ENCODE measurements at places on chromosomes 1 and 21.

- DNase-seq = no peak
Observed at GRCh38 chr1:23114424-23115079, 54.1 kb downstream of the LUZP1 start.

DNA sequence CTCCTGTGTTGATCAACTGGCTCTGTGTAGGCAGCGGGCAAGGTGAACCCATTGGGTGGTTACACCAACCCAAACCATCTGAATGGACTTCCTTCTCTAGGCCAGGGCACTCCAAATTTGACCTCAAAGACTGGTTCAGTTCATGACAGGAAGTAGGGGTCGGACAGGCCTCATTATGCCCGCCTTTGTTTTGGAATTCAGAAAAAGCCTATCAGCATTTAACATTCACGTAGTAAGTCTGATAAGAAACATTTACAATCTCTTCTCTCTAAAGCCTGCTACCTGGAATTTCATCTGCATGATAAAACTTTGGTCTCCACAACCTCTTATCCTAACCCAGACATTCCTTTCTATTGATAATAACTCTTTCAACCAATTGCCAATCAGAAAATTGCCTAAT is 97.1 kb upstream of the ETV3 start:
- no peak for DNase-seq

- DNase-seq = no peak
Observed at GRCh38 chr1:28538286-28538685, 14.6 kb upstream of the TRNAU1AP start.

GRCh38 chr1:209106237-209106741 is 477.2 kb upstream of the CAMK1G start:
- DNase-seq = no peak

DNA sequence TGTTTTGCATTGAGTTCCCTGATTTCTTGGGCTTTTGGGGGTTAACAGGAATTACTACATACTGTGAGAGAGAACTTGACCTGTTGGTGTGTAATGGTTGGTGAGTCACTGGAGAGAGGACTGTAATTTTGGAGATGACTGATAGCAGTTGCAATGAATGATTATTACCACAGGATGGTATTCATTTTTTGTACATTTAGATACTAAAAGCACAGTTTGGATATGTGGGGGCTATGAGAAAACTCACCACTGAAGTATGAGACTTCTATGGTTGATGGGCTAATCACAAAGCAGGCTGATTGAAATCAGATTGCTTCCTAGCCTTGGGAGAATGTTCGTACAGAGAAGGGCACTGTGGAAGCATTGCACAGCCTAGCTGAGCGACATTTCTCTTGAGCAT is 1571.3 kb upstream of the PRMT6 start:
- no peak for DNase-seq

DNA sequence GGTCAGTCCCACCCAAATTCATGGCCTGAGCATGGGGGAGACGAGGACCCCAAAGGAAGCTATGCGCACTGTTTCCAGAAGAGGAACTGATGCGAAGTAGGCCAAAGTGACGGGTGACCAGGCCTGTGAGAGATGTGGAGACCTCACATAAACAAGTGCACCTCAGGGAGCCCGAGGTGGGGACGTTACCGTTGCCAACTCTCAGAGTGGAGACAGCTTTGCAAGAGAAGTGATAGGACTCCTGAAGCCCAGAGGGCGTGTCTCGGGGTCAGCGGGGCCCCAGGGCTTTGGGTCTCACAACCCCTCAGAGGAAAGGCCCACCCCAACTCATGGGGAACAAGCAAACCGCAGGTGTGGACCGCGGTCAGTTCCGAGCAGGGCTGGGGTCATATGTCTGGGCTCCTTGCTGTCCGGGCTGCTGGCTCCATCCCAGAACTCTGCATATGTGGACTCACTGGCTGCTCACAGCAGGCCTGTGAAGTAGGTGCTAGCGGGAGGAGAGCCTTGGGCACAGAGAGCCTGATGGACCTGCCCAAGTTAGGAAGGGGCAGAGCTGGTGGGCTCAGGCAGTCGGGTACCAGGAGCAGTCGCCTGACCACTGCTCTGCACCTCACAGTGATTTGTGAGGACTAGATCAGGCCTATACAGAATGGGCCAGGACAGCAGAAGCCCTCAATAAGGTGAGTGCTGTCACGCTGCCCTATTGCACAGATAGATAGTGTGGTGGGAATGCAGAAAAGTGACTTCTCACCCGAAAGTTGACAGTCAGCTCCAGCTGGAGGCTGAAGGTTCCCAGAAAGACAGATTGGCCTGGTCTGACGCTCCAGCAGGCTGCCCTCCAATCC is 26.2 kb downstream of the STUM start:
- DNase-seq = no peak

DNA sequence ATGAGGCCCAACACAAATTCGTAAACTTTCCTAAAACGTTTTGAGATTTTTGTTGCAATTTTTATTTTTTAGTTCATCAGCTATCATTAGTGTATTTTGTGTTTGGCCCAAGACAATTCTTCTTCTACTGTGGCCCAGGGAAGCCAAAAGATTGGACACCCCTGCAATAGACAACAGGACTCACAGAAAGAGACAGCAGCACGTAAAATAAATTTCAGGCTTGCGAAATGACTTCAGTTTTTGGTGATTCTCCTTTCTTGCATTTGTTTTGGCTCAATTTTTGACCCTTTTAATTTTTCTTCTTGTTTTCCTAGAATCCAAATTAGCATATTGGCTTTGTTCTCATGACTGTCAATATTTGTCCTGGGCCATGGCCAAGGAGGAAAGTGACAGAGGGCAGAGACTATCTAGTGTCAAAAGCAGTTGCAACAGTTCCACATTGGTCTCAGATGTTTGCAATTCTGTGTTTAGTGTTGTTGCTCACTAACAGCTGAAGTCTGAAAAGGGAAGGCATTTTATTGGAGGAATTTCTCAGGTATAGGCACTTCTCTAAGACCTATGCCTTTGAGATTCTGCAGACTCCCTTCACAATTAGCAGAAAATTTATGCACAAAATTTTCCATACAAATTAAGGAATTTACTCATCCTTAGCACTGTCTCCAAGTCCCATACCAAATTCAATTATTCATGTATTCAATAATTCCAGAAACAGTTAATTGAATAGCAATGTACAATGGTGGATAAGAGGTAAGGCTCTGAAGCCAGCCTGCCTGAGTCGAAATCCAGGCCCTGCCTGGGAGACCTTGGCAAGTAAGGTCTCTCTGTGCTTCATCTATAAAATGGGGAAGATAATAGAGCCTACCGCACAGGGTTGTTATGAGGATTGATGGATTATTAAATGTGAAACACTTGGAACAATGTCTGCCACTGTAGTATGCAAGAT is 160.9 kb upstream of the IVNS1ABP start:
- DNase-seq = no peak

GRCh38 chr1:68229650-68230483 is 2.5 kb downstream of the WLS start:
- no peak for DNase-seq

- DNase-seq = no peak
Observed at GRCh38 chr1:187451238-187451637, 622.5 kb downstream of the PLA2G4A start.

GRCh38 chr1:22317920-22318243 is 133.8 kb upstream of the ZBTB40 start:
- DNase-seq = no peak

GRCh38 chr1:29579821-29580425 is 343.6 kb downstream of the PTPRU start:
- no peak for DNase-seq

DNA sequence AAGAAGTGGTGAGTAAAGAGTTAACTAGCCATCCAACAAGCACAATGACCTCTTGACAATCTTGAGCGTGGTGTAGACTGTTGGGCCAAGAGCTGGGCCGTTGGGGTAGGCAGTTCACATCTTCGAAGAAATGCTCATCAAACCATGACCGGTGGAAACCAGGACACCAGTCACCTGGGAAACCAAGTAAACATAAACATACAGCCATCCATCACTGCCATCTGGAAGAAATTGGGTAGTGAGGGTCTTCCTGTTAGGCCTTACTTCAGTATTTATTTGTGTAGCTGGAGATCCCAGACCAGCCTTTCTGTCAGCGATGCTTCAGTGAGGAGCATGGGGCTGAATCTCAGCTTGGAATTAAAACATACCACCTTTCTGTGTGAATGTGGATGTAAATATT is 108.1 kb upstream of the HAO2 start:
- no peak for DNase-seq

- peak; percentile 64 for DNase-seq
Observed at GRCh38 chr1:208251911-208252835, 8.0 kb upstream of the PLXNA2 start.

DNA sequence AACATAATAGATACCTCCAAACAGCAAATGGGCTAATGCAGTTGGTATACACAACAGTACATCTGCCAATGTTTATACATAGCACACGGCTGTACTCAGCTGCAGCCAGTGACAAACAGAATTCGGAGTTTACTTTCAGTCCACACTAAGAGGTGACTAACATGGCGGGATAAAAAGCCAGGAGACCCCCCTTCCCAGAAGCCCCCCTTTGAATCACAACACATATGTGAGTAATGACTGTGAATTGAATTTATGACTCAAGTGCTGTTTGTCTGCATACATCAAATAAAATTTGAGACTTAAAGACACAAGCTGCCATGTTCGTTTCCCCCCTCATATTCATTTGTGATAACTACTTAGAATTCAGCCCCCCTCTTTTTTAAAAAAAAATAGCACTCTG is 113.2 kb downstream of the RUNX1 start:
- no peak for DNase-seq

GRCh38 chr1:204493984-204494280 is 673 bp downstream of the PIK3C2B start:
- DNase-seq = peak; percentile 88

All from lower lobe of right lung (tissue), 2 donors.